ENCODE measurements at places on chromosomes 6 and 20. TPM values are rescaled to one million over a fixed set of nuclear protein-coding genes. Genes with fewer than 3 reads are reported as not detected.

GRCh38 chr6:5204376-5204775, 56.4 kb downstream of the LYRM4 start:
- no peak for DNase-seq

GRCh38 chr6:161630674-161631073, 356.8 kb upstream of the AGPAT4 start:
- DNase-seq: peak; percentile 9

ADAM33 gene
- total RNA-seq: not detected

UNC5CL gene
- 0.37 TPM for total RNA-seq
